GM19239 (cell line): ENCODE measurements at places on chromosomes 2 and 18.

DNA sequence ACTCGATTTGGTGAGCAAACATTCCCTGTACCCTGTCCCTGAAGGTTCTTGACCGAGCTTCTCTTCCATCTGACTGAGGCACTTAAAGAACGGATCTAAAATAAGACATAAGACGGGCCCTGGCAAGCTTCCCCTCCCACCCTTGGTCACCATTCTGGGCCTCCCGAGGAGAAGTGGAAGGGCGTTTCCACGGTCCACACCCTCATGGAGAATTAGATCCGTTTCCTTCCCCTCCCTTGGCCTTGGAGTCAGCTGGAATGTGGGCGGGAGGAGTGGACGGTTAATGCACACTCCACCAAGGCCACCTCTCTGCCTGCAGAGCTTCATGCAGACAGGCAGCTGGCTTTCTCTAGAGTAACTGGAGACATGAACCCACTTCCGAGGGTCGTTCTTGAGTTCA is 257.3 kb upstream of the APCDD1 start:
- DNase-seq: no peak

GRCh38 chr2:160741815-160742214 is 248.2 kb upstream of the RBMS1 start:
- DNase-seq: no peak

- DNase-seq: no peak
Observed at GRCh38 chr2:239605976-239606375, 205.2 kb upstream of the HDAC4 start.

DNA sequence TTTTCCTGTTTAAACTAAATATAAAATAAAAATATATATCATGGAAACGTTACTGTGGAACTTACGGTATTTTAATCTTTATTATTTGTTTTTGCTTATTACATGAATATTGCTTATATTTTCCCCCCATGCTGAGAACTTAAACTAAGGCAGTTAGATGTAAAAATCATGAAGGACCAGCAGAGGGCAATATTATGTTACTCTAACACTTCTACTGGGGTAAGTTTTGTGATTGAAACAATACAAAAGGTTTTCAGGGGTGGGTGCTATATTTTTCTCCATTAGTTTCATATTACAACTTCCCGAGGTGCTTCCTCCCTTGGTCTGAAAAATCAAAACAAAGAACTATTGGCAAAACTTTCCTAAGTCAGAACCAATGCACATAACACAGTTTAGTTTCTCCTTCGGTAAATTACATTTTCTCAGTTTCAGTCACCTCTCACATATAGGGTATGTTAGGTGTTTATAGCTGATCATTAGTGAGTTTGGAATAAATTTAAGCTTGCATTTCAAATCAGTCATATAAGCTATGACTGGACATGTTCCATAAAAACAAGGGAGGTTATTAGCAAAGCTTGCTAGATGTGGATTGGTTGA is 54.8 kb downstream of the ZNF407 start:
- peak; percentile 6 for DNase-seq

GRCh38 chr2:10324095-10324832 is 21.6 kb downstream of the HPCAL1 start:
- no peak for DNase-seq

DNA sequence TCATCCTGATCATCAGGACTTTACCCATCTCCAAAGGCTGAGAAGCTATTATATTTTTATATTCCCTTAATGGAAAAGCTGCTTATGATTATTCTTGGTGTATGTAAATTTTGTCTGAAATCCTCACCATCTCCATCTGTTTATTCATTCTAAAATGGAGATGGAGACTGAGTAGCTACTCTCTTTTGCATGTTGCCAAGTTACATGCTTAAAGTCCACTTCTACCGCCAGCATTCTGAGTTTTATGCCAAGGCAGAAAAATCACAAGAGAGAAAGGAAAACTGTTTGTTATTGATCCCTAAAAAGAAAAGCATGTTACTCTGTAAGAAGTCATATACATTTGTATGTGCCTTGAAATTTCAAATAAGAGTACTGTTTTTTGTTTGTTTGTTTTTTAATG is 94.4 kb upstream of the NOSTRIN start:
- no peak for DNase-seq

- DNase-seq: no peak
Observed at GRCh38 chr2:79855264-79856006, 342.6 kb downstream of the CTNNA2 start.

DNA sequence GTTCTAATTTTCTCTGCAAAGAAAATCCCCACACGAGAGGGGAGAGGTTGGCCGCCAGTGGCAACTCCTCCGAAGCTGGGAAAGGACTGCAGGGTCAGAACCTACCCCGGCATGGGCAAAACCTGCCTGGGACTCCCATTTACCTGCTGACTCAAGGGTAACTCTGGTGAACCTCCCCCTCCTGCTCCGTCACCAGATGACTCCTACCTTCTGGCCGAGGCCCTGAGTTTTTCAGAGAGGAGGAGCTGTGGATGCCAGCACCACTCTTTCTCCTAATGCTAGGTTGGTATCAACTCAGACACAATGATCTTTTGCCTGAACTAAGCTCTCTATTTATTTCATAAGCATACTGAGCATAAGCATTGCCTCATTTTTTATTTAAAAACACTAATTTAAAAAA is 96.6 kb downstream of the ALPK2 start:
- DNase-seq: no peak
